ENCODE measurements at places on chromosomes 12 and 14. TPM values are rescaled to one million over a fixed set of nuclear protein-coding genes. Genes with fewer than 3 reads are reported as not detected.

The RAD9B gene
- 1.5 TPM for total RNA-seq

The ANKRD33 gene
- total RNA-seq = not detected

GRCh38 chr12:2803635-2804392 is 8.7 kb upstream of the ITFG2 start:
- H3K27me3 ChIP-seq = no peaks in the 10 kb centered on the region
- no peak for DNase-seq
- peaks cover 38% of the 10 kb centered on the region for H3K36me3 ChIP-seq
- H3K4me3 ChIP-seq = no peak overlapping the region

- DNase-seq = no peak
- H3K4me3 ChIP-seq = no peak overlapping the region
- no peak overlapping the region for H3K27ac ChIP-seq
- H3K4me1 ChIP-seq = no peaks in the 10 kb centered on the region
- no peaks in the 10 kb centered on the region for H3K36me3 ChIP-seq
Measured at GRCh38 chr12:99627459-99627858, 20.1 kb upstream of the GARIN6 start.

GRCh38 chr14:90619911-90620310 is 196.3 kb downstream of the TTC7B start:
- H3K27ac ChIP-seq = no peak overlapping the region
- no peaks in the 10 kb centered on the region for H3K36me3 ChIP-seq
- H3K4me1 ChIP-seq = no peaks in the 10 kb centered on the region
- no peak overlapping the region for H3K4me3 ChIP-seq
- H3K27me3 ChIP-seq = no peaks in the 10 kb centered on the region
- no peak for DNase-seq

- peaks cover 11% of the 10 kb centered on the region for H3K27me3 ChIP-seq
- no peak for DNase-seq
- H3K4me1 ChIP-seq = peaks cover 5% of the 10 kb centered on the region
- H3K27ac ChIP-seq = no peak overlapping the region
- H3K4me3 ChIP-seq = no peak overlapping the region
Measured at GRCh38 chr14:88188745-88189416, 134.2 kb downstream of the KCNK10 start.

GRCh38 chr12:47382305-47382704 is 302.5 kb upstream of the AMIGO2 start:
- DNase-seq = peak; percentile 68
- H3K36me3 ChIP-seq = peaks cover 8% of the 10 kb centered on the region
- no peak overlapping the region for H3K4me3 ChIP-seq
- no peaks in the 10 kb centered on the region for H3K27me3 ChIP-seq
- peaks cover 89% of the 10 kb centered on the region for H3K4me1 ChIP-seq

DNA sequence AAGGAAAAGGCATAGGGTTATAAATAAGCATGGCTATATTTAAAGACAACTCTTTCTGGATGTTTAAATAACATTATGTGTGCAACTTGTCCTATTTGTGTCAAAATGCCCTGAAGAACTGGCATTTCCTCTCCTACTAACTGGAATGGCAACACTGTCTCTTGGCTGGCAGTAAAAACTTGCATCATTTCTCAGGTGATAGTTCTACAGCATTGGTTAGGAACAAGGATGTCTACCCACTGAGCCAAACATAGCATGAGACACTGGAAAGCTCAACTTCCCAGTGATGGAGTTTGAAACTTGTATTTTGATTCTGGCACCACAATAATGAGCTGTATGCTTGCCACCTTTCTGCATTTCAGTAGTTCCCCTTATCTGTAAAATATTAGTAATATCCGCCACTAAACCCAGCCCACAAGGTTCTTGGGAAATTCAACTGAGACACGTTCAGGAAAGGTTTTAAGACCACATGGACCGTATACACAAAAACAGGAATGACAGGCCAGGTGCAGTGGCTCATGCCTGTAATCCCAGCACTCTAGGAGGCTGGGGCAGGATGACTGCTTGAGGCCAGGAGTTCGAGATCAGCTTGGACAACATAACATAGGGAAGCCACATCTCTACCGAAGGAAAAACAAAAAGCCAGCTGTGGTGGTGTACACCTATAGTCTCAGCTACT is 5.1 kb downstream of the SLC38A2 start:
- no peak for DNase-seq
- H3K36me3 ChIP-seq = peaks cover 83% of the 10 kb centered on the region
- H3K4me3 ChIP-seq = peak overlapping the region; percentile 96
- peak overlapping the region; percentile 78 for H3K27ac ChIP-seq
- peaks cover 66% of the 10 kb centered on the region for H3K4me1 ChIP-seq
- no peaks in the 10 kb centered on the region for H3K27me3 ChIP-seq

GRCh38 chr14:34568803-34569202 is 29.3 kb upstream of the EAPP start:
- DNase-seq = no peak
- no peak overlapping the region for H3K4me3 ChIP-seq
- peaks cover 22% of the 10 kb centered on the region for H3K36me3 ChIP-seq
- no peaks in the 10 kb centered on the region for H3K4me1 ChIP-seq
- no peaks in the 10 kb centered on the region for H3K27me3 ChIP-seq

DNA sequence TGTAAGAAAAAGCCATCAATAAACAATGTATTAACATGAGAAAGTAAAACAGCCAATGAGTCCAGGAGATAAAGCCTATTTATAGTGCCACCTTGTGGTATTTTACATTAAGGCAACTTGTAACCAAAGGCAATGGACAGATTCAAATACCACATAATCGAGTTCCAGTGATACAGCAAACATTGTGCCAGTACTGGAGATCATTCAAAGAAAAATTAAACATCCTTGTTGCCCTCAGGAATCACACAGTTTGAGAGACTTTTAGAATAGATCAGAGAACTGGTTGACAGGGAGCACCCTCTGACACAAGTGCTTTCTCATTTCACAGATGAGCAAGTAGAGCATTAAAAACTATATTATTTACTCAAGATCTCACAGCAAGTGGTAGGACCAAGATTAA is 98.1 kb downstream of the DDHD1 start:
- H3K27me3 ChIP-seq = no peaks in the 10 kb centered on the region
- H3K27ac ChIP-seq = no peak overlapping the region
- H3K4me1 ChIP-seq = peaks cover 3% of the 10 kb centered on the region
- H3K4me3 ChIP-seq = no peak overlapping the region
- no peak for DNase-seq
